ENCODE measurements at places on chromosomes 5 and 9.

DNA sequence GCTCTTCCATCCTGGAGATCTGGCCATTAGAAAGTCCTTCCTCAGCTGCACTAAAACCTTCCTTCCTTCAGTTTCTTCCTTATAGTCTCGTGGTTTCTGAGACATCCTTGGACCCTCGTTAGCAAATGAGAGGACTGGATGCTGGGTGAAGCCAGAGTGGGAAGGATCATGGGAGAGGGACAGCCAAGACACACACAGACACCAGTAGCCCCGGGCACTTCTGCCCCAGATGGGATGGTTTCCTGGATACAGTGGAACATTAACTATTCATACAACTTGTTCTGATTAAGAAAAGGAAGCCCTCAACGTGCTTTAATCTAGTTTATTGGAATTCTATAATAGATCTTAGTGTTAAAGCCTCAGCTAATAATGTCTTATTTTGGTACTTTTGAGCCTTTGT lies 125.5 kb downstream of the SEC61B start:
- no peak for ATAC-seq

GRCh38 chr9:117188394-117188793 lies 226.5 kb downstream of the ASTN2 start:
- ATAC-seq = no peak

DNA sequence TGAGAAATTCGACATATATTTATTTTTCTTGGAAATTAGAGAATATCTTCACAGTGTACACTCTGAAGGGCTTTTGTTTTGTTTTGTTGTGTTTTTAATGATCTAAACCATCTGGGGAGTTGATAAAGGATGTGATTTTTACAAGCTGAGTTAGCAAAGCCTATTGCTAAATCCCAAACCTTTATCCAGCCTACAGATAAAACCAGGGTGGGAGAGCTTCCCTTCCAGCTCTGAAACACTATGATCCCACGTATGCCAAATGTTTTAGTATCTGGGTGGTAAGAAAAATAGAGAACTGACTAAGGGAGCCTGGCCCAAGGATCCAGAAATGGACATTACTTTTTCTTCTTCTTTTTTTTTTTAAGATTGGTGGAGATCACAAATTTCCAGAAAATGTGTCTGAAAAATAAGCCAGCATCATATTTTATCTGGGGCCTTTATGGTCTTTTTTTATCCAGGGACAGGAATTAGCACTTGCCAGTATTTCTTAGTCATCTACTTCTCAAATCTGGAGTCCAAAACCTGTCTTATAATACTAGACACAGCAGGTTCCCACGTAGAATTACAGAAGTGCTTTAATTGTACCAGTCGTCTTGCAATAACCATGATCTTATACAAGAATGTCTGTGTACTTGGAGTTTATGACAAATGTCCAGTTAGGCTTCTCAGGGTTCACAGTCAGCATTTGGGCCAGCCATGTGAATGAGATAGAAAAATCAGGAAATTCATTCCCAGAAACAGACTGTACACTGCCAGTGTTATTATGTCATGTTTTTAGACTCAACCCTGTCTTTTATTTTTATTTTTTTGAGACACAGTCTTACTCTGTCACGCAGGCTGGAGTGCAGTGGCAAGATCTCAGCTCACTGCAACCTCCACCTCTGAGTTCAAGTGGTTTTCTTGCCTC lies 290.8 kb upstream of the MPDZ start:
- no peak for ATAC-seq

DNA sequence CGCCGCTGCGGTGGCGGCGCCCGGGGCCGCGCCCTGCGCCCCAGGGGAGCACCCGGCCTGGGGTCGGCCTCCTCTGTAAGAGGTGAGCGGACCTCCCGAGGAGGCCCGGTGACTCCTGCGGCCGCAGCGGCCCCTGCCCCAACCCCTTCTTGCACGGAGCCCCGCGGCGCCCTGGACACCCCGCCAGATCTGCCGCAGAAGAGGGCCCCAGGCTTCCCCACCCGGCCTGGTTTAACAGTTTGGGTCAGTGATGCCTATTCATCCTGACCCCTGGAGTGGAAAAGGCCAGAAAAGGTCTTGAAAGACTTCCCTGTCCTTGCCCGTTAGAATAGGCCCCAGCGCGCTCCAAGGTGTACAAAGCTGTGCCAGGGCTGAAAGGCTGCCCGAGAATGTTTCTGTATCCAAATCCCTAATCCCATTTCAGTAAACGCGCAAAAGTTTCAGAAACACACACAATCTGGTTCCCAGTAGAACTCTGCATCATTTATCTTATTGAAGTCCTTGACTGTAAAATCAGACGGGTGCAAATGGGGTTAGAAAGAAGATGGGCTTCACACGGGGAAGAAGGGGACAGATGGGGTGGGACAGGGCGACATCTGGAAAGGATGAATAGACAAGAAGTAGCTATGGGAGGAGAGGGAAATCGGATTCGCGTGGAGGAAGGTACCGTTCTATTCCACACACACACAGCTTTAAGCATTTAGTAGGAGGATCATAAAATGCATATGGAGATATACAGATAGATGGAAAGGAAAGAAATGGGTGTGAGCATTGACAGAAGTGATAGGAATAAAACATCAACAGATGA lies 1.1 kb upstream of the SSBP2 start:
- ATAC-seq = no peak

DNA sequence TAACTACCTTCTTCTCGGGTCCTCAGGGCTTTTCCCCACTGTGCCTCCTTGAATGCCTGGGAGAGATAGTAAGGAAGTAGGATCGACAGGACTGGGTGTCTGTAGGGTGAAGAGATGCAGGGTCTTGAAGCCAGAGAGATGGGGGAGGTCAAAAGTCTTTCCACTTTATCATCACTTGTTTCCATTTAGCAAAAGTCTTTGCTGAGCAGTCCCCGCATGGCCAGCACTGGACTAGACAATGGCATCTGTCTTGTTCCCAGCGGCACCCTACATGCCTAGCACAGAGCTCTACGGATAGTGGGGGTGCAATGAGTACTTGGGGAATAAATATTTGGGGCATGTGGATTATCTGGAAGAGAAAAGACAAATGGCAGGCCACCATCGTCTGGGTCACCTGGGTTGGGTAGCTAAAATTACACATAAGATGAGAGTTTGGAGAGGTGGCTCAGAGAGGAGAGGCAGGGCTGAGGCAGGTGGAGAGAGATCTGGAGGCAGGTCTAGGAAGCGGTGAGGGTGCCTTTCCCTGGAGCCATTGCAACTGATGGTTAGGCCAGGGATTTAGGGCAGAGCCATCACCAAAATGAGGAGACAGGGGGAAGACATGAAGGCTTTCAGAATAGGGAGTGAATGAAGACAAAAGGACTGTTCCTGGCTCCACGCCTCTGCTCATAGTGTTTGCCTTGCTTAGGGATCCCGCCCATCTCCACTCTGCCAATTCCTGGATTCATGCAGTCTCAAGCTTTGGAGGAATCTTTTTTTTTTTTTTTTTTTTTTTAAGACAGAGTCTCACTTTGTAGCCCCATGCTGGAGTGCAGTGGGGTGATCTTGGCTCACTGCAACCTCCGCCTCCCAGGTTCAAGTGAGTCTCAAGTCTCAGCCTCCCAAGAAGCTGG lies 250.8 kb upstream of the KLF4 start:
- peak; percentile 22 for ATAC-seq
